ENCODE measurements at places on chromosomes 7 and 10. TPM values are rescaled to one million over a fixed set of nuclear protein-coding genes. Genes with fewer than 3 reads are reported as not detected.

The LCOR gene
- 17.2 TPM for total RNA-seq

The PAOX gene
- total RNA-seq, result 3.6 TPM

The BRAT1 gene
- total RNA-seq, result 53.0 TPM

The POLR2J2 gene
- total RNA-seq, result not detected

The PPP1R17 gene
- total RNA-seq, result not detected

The HTR5A gene
- not detected for total RNA-seq

The PODXL gene
- total RNA-seq, result 11.4 TPM

The NEUROG3 gene
- not detected for total RNA-seq

The CTBP2 gene
- 106 TPM for total RNA-seq

The RBP4 gene
- 2.7 TPM for total RNA-seq

The TRIM24 gene
- total RNA-seq, result 17.4 TPM

The INTS1 gene
- 88.2 TPM for total RNA-seq

The KDM7A gene
- total RNA-seq, result 1.6 TPM

The GJD4 gene
- not detected for total RNA-seq

The SFTPA2 gene
- not detected for total RNA-seq

The ZNF107 gene
- total RNA-seq, result 5.9 TPM

The PVRIG gene
- total RNA-seq, result not detected

The PIK3AP1 gene
- total RNA-seq, result 4.2 TPM

The PILRA gene
- total RNA-seq, result not detected

The CPXM2 gene
- 1.9 TPM for total RNA-seq

The ZNF853 gene
- 5.6 TPM for total RNA-seq

The CYP26C1 gene
- 0.43 TPM for total RNA-seq

The NKX6-2 gene
- 0.14 TPM for total RNA-seq

The NUDCD3 gene
- total RNA-seq, result 51.1 TPM

The HMX2 gene
- total RNA-seq, result not detected

The LZTS2 gene
- total RNA-seq, result 77.8 TPM

The KCTD7 gene
- total RNA-seq, result 4.1 TPM

The DKK1 gene
- 39.9 TPM for total RNA-seq

The MINPP1 gene
- total RNA-seq, result 29.9 TPM

All from epithelial cell of proximal tubule (primary cell).